ENCODE measurements at places on chromosomes 6 and 20. TPM values are rescaled to one million over a fixed set of nuclear protein-coding genes. Genes with fewer than 3 reads are reported as not detected.

C20orf141 gene
- polyA plus RNA-seq: not detected

XKR7 gene
- polyA plus RNA-seq: 0.58 TPM

EMILIN3 gene
- polyA plus RNA-seq: 7.0 TPM

ATP6V1G2 gene
- polyA plus RNA-seq: 7.5 TPM

MLIP gene
- 0.50 TPM for polyA plus RNA-seq

DNA sequence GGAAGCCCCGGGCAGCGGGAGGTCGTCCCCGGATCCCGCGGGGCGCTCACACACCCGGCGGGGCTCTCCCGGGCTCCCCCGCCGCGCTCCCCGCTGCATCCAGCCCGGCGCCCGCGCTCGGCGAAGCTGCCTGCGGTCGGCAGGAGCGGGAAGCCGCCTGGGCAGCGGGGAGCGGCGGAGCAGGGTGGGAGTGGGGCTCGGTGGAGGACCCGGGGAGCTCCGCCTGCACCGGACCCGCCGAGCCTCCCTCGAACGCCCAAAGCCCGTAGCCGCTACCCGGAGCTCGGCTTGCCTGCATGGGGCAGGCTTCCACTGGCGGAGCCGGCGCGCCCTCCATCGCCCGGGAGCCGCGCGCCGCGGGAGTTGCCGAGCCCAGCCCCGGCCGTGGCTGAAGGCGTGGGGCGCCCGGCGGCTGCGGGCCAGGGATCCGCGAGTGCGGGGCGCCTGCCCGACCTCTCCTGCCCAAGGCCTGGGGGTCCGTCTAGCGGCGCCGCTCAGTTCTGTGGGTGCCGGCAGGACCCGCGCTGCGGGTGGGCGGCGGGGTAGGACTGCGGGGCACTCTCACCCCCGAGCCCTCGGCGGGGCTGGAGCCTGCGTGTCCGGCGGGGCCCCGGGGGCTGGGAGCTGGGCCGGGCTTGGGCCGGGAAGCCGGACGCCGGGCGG lies 671 bp downstream of the CDH4 start:
- DNase-seq: no peak

GRCh38 chr6:44216677-44217331 lies at the start of gene MYMX:
Gene MYMX, plus strand, starts transcription at chr6:44216926. Its CDS starts 546 bp downstream, at chr6:44217472.
- no peak for DNase-seq

- DNase-seq: no peak
Observed at GRCh38 chr6:121436960-121437850, 1.8 kb downstream of the GJA1 start.

- no peak for DNase-seq
Observed at GRCh38 chr6:152034631-152035030, 227.1 kb downstream of the ESR1 start.

DNA sequence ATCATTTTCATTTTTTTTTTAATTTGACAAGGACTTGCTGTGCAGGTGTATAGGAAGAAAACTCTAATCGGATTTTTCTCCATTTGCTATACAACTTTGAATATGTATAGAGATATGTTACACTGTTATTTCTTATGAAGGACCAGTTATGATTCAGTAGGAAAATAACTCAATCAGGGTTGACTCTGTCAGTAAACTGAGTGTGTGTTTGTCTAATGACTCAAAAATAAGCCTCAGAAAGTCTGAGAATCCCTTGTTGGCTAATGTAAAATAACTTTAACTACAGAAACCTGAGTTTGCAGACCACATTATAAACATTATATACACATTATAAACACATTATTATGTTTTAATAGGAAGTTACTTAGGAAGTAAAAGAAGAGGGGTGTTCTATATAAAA lies 352.6 kb downstream of the RIMS1 start:
- DNase-seq: no peak

DNA sequence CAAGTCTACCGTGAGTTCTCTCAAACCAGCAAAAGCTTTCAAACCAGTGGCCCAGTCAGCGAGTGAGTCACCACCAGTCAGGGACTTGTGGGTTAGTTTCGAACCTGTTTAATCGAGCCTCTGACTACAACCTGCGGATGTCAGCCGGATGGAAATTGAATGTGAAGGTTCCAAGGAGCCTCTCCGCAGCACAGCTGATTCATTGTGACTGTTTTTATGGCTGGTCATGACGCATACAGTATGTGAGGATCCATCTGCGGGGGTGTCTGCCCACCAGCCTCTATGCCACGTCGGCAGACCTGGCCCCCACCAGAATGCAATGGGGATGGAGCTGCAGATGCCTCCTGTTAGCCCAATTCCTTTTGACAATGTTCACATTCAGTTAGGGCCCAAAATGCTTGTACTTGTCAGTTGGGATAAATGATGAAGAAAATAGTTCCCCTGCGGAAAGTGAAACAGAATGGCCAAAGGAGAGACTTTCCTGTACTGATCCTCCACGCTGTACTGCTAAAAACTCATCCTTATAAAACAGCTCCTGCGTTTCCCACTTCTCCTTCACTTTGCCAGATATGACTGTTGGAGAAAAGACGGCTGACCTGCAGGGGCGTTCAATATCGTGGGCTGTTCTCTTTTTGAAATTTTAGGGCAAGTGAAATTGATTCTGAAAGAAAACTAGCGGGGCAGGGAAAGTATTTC lies 206.6 kb downstream of the TFAP2B start:
- no peak for DNase-seq

DNA sequence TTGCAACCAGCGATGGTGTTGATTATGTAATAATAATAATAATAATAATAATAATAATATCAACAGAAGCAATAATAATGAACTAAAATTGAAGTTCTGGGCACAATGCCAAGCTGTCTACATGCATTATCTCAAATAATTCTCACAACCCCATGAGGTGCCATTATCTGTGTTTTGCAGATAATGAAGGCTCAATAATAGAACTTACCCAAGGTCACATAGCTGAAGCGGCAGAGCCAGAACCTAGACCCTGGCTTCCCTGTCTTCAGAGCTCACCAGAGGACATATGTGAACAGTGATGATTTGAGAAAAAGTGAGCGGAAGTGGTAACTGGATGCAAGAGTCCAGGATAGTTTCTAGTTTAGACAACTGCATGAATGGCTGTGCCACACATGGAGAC lies 91.0 kb downstream of the HIVEP1 start:
- no peak for DNase-seq

GRCh38 chr6:43774776-43775534 lies 4.9 kb downstream of the VEGFA start:
- DNase-seq: peak; percentile 62

- no peak for DNase-seq
Observed at GRCh38 chr20:61113731-61114130, 138.3 kb upstream of the CDH4 start.

All from renal pelvis (tissue), 12 donors.